Aortic smooth muscle cell (primary cell): ENCODE measurements at places on chromosomes 12 and 14. TPM values are rescaled to one million over a fixed set of nuclear protein-coding genes. Genes with fewer than 3 reads are reported as not detected.

GPR132 gene
- total RNA-seq = not detected in 2 replicates

P2RX2 gene
- not detected in 2 replicates for total RNA-seq

TMEM233 gene
- total RNA-seq = 0.26 and 0.44 TPM in 2 replicates

JPH4 gene
- total RNA-seq = not detected in 2 replicates

PMCH gene
- 3.4 TPM in 1 of 2 replicates, not detected in the other for total RNA-seq

SSPN gene
- 15.7 and 16.2 TPM in 2 replicates for total RNA-seq

ERP29 gene
- total RNA-seq = 73.7 and 89.1 TPM in 2 replicates

KRT73 gene
- total RNA-seq = not detected in 2 replicates

RHEBL1 gene
- 0.19 and 0.40 TPM in 2 replicates for total RNA-seq

TRPV4 gene
- total RNA-seq = 0.19 and 0.53 TPM in 2 replicates

ABCD2 gene
- total RNA-seq = under 0.01 TPM in 1 of 2 replicates, not detected in the other

LPAR5 gene
- not detected in 2 replicates for total RNA-seq

KLRC4 gene
- not detected in 2 replicates for total RNA-seq

KNTC1 gene
- 19.5 and 28.9 TPM in 2 replicates for total RNA-seq

APOF gene
- total RNA-seq = not detected in 2 replicates

ADAM20 gene
- total RNA-seq = 1.1 and 1.7 TPM in 2 replicates

OASL gene
- total RNA-seq = 0.13 and 0.19 TPM in 2 replicates

SERPINA9 gene
- not detected in 2 replicates for total RNA-seq

PABPN1 gene
- total RNA-seq = 69.9 and 83.4 TPM in 2 replicates

C12orf54 gene
- total RNA-seq = not detected in 2 replicates

STYK1 gene
- total RNA-seq = 0.40 and 0.56 TPM in 2 replicates

PRPH gene
- total RNA-seq = 0.92 and 1.4 TPM in 2 replicates
